ENCODE measurements at places on chromosomes 13 and 19.

DNA sequence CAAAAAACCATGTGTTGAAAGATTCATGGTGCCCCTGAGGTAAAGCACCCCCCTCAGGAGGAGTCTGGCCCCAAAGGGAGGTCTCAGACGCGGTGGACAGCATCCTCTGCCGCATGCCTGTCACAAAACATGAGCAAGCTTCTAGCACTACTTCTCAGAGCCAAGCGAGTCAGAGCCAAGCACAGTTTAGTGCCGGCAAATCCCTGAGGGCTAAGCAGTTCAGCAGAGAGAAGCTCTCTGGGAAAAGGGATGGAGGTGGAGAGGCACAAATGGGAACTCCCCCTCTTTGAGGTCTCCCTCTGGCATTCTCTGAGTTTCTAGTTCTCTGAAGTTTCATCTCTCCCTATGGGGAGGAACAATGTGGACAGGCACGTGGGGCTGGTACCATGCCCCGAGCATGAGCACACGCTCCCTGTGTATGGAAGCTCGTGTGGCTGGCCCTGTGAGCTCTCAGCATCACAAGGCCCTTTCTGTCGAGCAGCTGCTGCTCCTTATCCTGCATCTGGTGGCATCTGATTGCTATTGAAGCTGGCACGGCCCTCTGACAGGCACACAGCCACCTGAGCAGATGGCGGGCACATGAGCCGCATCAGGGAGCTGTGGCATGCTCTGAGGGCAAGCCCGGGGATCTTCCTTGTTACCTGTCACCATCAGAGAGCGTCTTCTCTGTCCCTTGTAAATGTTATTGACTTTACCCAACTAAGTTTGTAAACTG, 325.1 kb downstream of the SLC7A1 start:
- no peak for DNase-seq

DNA sequence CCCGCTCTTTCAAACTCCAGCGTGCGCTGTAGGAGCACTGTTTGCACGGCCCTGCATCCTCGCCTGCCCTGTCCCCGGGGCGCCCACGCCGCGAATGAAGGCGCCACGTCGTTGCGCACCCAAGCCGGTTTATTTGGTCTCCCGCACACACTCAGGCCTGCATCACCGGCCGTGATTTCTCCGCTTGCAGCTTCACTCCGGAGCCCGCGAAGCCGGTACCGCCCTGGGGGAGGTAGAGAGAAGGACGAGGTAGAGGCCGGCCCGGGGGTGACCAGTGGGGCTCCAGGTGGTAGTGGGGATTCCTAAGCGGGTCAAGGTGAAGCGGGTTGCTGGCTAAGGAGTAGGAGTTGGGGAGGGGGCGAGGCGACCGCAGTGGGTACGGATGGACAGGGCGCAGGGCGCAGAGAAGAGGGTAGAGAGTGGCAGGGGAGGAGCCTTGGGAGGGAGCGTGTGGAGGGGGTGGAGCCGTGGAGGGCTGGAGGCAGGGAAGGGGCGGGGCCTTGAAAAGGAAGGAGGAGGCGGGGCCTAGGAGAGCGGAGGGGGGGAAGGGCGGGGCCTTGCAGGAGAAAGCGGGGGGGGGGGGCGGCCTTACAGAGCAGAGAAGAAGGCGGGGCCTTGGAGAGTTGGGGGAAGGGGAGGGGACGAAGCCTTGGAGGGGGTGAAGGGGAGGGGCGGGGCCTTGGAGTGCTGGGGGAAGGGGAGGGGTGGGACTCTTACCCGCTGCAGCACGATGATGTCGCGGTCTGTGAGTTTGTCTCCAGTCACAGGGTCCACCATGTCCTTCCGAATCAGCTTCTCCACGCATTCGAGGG, 24.6 kb downstream of the NOSIP start:
- peak; percentile 72 for DNase-seq

- no peak for DNase-seq
Observed at GRCh38 chr19:13040232-13040947, 45.1 kb downstream of the NFIX start.

DNA sequence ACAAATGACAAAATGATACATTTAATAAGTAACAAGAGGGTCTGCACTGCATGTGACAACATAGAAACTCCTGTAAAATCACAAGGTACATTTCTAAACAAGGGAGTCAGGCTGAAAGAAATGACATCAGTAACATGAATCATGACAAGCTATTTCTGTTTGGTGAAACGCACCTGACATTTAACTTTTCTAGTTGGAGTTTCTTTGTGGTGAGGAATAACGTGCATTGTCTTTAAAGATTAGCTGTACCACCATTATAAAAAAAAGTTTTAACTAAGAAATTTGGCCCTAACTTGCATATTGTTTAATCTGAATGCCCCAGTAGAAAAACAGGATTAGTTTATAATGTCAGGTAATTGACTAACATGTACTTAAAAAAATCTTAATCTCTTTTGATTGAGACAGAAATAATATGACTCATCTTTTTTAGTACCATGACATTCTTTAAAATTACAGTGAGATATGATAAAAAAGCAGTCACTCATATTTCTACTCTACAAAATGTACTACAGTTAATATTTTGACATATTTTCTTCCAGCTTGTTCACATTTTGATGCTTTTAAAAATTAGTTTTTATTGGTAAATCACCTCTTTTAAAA, 418.2 kb downstream of the KLF12 start:
- no peak for DNase-seq

- peak; percentile 58 for DNase-seq
Observed at GRCh38 chr19:37778613-37779126, 716 bp downstream of the ZNF573 start.

DNA sequence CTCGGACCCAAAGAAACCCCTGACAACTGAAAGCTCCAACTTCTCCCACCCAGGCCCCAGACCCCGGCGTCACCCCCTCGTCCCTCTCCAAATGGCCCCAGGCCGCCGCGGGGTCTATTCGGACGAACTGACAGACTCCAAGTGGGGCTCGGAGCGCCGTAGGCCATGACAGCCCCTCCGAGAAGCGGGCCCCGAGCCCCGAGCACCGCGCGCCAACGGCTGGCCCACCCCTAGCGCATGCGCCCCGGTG, 360 bp downstream of the DDX39A start:
- DNase-seq: no peak

DNA sequence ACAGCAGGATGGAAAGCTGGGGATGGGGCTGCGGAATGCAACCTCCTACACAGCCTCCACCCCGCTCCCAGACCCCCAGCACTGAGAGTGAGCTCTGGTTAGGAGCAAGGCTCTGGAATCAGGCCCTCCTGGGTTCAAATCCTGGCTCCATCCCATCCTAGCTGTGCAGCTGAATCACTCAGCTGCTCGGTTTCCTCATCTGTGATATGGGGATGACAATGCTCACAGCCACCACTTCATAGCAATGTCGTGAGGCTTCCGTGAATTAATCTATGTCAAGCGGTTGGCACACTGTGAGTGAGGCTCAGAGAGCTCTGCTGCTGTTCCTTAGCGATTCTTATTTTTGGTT, 538 bp downstream of the ACP7 start:
- DNase-seq: no peak

- peak; percentile 90 for DNase-seq
Observed at GRCh38 chr19:9058905-9059667, 27.8 kb upstream of the OR1M1 start.

DNA sequence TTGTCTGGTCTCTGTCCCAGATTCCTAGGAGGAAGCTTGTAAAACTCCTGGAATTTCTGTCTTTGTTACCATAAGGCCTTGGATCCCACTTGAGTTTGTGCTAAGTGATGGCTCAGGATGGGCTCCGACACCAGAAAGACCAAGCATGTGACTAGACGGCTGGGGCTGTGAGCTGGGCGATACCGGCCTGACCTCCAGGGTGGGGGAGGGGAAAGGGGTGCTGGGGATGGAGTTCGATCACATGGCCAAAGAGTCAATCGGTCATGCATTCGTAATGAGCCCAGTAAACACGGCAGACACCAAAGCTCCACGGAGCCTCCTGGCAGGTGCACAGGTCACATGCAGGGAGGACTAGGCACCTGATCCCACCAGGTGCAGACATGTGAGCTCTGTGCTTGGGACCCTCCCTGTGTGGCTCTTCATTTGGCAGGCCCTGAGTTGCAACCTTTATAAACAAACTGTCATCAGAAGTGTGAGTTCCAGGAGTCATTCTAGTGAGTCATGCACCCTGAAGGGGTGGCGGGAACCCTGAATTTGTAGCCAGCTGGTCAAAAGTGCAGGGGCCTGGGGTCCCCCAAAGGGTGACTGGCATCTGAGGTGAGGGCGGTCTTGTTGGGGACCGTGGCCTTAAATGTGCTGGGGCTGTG, 27.1 kb downstream of the ELAVL1 start:
- no peak for DNase-seq

GRCh38 chr19:9580728-9581127, 3.6 kb downstream of the ZNF121 start:
- no peak for DNase-seq

DNA sequence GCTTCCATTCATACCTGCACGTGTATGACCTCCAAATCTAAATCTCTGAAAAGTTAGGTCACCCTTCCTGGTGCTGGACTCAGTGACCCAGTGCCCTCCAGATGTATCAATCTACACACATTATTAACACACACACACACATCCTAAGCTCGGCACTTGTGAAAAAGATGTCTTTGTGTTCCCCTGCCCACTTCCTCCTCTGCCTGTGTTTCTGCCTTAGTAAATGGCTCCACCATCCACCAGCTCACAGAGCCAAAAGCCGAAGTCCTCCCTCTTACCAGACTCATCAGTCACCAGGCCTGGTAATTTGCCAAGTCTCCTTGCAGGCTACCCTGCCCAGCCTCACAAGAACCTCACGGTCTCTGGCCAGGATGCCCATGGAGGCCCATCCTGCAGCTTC, 131.5 kb downstream of the SHISA2 start:
- DNase-seq: no peak

GRCh38 chr19:11560404-11561051, 1.5 kb upstream of the ELOF1 start:
- peak; percentile 73 for DNase-seq

- DNase-seq: peak; percentile 42
Observed at GRCh38 chr13:99086267-99087097, 108.6 kb upstream of the DOCK9 start.

DNA sequence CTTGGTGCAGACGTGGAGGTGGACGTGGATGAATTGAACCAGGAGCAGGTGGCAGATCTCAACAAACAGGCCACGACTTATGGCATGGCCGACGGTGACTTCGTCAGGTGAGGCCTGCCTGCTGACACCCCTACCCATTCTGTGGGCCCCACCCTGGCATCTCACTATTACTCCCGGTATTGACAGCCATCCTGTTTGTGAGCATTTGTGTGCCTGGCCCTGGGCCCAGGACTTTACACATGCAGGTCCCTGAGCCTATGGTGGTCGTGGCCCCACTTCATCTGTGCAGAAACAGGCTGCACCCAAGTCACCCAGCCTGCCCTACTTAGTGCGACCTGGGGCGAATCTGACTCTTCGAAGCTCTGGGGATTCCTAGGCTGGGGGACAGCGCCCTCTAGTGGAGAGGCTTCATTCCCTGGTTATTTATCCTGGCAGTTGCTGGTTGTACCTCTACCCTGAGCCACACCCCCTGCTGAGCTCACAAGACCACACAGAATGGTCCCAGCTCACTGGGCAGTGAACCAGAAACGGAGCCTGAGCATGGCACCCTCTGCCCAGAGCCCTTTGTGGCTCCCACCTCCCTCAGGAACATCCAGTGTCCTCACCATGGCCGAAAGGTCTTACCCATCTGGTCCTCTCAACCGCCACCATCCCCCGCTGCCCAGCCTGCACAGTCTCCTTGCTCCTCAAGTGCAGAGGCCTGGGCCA, 16.9 kb downstream of the ZNF296 start:
- DNase-seq: peak; percentile 88

GRCh38 chr19:49894011-49894664, 2.5 kb downstream of the IL4I1 start:
- no peak for DNase-seq

DNA sequence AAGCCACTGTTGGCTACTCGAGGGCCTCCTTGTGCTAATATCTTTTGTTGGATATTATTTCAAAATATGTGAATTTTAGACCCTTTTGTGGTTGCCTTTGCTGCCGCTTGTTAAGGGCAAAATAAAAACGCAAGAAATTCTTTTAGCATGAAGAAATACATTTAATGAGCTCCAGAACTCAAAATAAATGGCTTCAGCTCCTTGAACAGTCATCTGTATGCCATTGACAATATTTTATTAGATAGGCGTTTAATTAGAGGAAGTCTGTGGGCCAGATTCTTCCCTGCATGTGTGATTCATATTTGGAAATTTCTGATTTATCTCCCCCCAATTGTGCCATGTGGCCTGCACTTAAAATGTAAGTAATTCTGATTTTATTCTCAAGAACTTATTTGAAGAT, 177.2 kb downstream of the STK24 start:
- DNase-seq: no peak

DNA sequence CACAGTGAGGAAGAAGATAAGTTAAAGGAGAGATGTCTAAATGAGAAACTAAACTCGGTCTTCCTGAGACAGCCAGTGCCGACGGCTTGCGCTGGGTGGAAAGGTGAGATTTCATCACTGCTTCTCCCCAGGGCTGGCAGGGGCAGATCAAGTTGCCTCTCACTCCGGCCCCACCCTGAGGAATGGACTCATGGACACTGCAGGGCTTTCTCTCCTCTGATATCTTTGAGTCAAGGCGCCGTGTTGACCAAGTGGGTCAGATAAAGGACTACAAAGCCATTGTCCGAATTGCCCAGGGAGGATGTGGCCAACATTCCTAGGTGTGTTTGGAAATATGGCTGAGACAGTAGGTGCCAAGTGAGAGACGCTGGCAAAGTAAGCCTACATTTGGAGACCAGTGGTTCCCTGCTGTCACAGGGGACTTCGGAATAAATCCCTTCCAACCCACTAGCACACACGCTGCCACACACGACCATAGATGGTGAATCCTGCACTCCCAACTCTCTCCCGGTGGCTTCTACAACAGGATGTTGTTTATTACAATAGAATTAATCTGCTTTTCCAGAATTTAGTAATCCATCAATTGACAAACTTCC, 156.5 kb upstream of the TSC22D1 start:
- DNase-seq: no peak

- DNase-seq: no peak
Observed at GRCh38 chr13:100506600-100507422, 81.8 kb downstream of the GGACT start.

DNA sequence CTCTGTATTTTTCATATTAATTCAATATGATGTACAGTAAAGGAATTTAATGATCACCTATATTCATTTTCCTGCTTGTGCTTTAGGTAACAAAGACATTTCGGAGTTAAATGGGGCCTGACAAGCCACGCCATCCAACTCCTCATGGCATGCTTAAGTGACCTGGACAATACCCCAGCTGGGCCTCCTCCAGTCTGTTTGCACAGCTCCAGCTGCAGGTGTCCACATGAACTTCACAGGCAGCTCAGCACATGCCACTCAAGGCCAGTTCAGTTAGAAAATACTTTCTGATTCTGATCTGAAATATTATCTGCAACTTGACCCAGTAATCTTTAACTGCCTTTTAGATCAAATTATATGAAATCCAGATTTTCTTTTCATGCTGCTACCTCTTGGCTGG, 89.6 kb upstream of the SLC15A1 start:
- no peak for DNase-seq

GRCh38 chr19:14770944-14771839, 7.2 kb downstream of the ADGRE2 start:
- no peak for DNase-seq

- DNase-seq: peak; percentile 57
Observed at GRCh38 chr19:43901395-43902390, 33.4 kb downstream of the ZNF45 start.

- peak; percentile 78 for DNase-seq
Observed at GRCh38 chr19:42480335-42481095, 37.8 kb upstream of the CXCL17 start.

GRCh38 chr13:38308736-38309135, 40.9 kb upstream of the UFM1 start:
- no peak for DNase-seq

Measured in A549 (cell line).